ENCODE measurements at places on chromosomes 3 and 15.

GRCh38 chr3:4581920-4582611 is 88.9 kb downstream of the ITPR1 start:
- DNase-seq: no peak

DNA sequence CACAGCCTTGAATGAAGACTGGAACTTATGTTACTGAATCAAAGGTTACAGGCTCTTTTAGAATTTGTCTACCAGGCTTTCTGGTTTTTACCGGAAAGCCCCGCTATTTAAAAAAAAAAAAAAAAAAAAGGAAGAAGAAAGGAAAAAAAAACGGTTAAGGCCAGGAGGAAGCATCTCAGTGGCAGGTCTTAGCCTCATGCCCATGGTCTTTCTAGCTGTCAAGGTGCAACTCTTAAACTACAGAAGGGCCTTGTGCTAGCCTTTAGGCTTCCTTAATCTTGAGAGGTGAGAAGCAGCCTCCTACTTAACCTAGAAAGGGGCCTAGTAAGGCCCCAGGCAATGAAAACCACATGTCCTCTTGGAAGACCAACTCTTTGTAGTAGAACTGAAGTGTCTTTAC is 77.5 kb downstream of the TBC1D5 start:
- DNase-seq: no peak

- DNase-seq: no peak
Measured at GRCh38 chr3:50204804-50205412, at the start of gene SLC38A3. SLC38A3 (plus strand) TSS chr3:50205271; CDS start chr3:50214200, 8,929 bp downstream.

DNA sequence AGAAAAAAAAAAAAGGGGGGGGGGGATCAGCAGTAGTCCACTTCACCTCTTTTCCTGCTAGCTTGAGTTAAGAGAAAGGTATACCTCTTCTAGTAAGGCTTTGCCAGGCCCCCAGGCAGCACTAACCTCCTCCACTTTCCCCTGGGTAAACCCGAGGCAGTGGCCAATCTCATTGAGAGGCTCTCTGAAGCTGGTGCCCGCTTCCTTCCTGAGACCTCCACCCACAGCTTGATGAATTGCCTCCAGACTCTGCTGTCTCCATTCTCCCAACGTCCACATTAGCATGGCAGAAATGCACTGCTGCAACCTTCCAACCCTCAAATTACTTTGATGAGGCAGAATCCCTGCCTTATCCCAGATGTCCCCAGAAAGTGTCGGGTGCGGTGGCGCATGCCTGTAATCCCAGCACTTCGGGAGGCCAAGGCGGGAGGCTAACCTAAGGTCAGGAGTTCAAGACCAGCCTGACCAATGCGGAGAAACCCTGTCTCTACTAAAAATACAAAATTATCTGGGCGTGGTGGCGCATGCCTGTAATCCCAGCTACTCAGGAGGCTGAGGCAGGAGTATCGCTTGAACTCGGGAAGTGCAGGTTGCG is 15.3 kb downstream of the RLBP1 start:
- no peak for DNase-seq

DNA sequence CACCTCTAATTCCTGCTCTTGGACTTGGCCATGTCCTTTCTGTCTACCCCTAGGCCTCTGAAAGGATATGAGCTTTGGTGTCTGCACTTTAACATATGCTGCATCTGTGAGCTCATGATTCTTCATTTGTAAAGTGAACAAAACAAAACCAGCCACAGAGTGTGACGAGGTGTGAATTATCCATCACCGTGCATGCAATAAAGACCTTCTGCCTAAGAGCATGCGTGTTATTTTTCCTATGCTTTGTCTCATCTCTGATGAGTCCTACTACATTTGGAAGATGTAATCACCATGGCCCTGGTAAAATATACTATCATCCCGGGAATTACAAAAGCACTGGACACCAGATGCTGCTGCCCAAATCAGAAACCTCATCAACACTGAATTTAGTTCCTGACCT is 103.5 kb upstream of the KCNAB1 start:
- DNase-seq: no peak

DNA sequence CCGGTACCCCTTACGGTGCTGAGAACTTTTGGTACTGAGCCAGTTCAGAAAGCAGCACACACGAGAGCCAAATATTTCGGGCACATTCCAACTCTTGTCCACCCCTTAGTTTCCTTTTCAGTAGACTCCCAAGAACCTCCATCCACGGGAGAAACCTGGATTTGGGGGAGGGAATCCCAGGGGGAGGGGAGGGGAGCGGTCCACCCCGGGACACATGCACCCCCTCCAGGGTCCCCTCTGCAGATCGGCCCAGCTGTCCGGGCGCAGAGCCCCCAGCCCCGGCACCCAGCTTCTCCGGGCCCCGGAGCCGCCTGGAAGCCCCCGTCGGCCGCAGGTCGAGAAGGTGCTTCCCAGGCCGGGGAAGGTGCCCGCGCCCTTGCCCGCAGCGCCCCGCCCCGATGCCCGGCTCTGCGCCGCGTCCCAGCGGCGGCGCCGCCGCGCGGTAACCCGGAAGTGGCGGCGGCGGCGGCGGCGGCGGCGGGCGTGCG is 455 bp upstream of the ABHD17C start:
- DNase-seq: no peak

GRCh38 chr3:24714436-24714835 is 219.8 kb upstream of the THRB start:
- no peak for DNase-seq

DNA sequence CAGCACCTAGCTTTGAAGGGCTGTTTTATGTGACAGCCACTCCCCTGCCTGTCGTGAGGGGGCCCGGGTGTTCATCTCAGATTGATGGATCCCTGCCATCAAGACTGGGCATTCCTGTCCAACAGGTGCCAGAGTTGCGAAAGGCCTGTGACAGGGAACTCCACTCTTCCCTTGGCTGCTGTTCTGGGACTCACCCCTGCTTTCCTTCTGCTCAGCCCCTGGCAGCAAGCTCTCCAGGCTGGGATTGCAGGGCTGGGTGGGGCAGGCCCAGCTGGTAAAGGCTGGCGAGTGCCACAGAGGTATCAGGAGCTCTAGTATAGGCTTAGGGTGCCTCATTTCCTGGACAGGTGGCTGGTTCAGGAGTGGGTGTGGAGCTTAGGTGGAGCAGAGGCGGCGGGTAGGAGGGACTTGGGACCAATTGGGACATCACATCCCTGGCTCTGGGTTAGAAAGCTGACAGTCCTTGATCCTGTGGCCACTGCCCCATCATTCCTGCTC is at the start of gene PLA2G4B:
Gene PLA2G4B, plus strand, starts transcription at position 448 of the 498 bp plus-strand sequence. CDS start 67 bp downstream, outside the sequence.
- DNase-seq: no peak

- DNase-seq: no peak
Measured at GRCh38 chr15:48865370-48866079, 12.4 kb upstream of the EID1 start.

DNA sequence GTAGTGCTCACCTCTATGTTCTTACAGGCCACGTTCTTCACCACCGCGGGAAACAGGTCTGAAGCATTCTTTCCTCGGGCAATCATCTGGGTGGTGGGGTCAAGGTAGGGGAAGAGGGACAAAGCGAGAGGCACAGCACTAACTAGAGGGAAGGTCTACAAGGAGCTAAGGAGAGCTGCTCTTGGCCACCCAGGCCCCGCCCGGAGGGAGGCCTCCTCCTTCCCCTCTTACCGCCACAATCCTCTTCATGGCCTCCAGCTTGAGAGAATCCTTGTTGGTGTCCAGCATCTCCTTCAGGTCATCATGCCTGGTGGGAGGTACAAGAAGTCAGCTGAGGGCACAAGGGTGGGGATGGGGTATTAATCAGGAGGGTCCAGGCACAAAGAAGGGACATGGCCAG is 20.5 kb downstream of the AP3B2 start:
- DNase-seq: no peak

GRCh38 chr3:48820612-48821324 is 26.9 kb downstream of the PRKAR2A start:
- DNase-seq: no peak

GRCh38 chr3:195019335-195019734 is 251.6 kb downstream of the XXYLT1 start:
- no peak for DNase-seq

- no peak for DNase-seq
Measured at GRCh38 chr3:189502256-189502655, 128.9 kb upstream of the TP63 start.

GRCh38 chr3:158950178-158950901 is 148.5 kb downstream of the MFSD1 start:
- no peak for DNase-seq

DNA sequence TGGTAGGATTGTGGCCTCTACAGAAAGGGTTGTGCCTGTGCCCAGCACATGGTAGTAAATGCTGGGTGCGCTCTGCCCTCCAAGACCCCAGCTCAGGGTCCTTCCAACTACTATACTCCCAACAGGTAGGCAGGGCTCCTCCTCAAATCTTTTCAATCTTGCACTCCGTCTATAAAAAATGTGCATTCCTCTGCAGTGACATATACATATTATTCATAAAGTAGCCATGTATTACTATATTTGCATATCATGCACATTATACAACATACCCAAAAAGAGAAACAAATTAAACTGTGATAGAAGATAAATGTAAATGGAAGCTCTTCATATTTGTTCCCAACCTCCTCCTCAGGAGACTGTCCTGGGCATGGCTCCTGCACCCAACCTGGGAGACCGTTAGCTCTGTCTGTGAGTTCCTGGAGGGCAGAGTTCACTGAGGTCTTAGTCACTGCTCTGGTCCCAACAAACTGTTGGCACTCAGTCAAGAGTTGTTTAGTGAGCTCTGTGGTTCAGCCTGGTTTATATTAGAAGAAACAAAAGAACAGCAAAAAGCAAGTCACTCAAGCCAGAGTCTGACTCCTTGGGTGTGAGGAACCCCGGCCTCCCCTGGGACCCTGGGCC is 47.7 kb upstream of the GRIP2 start:
- DNase-seq: no peak

DNA sequence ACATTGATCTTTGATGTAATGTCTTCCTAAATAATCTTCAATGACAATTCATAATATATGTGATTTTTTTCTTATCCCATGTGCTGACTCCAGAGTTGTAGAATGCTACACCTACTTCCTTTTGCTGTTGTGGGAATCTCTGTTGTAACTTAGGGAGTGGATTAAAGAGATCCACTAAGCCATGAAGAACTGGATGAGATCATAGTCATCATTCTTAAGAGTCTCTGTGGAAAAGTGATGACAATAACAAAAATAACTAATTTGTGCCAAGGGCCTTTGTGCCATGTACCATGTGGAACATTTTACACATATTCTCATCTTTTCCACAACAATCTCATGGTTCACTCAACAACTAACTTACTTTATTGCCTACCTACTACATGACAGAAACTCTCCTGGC is 162.9 kb upstream of the PDZRN3 start:
- no peak for DNase-seq

GRCh38 chr15:47412802-47413201 is 304.5 kb upstream of the SEMA6D start:
- no peak for DNase-seq

DNA sequence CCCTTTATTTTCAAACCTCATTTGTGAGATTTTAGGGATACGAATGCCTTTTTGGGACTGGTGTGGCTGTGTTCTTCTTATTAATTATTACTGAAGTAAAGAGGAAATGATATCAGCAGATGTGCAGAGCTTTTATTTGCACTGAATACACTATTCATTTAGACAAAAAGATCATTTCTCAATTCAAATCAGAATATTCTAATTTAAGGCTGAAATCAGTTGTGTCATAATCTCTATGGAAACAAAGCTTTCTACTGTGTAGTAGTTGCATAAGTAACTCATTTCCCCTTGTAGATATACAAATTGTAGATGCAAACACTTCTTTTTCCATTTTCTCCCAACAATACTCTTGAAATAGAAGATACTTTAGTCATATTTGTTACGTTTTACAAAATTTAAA is 56.0 kb downstream of the PDE8A start:
- DNase-seq: no peak

DNA sequence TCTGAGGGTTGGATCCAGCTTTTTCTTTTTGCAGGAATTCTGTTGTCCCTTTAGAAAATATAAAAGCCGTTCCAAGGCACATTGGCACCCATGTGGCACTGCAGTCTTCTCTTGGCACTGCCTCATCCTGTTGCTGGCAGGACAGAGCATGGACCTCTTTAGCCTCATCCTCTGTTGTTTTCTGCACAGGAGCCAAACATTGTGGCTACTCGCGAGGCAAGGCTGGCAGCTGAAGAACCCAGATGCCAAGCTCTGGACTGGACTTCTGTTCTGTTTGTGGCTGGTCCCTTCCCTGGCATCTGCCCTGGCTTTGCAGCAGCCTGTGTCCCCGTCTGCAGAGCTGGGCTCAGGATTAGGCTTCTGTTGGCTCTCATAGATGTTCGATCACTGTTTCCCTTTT is 224.7 kb upstream of the TBC1D5 start:
- no peak for DNase-seq

DNA sequence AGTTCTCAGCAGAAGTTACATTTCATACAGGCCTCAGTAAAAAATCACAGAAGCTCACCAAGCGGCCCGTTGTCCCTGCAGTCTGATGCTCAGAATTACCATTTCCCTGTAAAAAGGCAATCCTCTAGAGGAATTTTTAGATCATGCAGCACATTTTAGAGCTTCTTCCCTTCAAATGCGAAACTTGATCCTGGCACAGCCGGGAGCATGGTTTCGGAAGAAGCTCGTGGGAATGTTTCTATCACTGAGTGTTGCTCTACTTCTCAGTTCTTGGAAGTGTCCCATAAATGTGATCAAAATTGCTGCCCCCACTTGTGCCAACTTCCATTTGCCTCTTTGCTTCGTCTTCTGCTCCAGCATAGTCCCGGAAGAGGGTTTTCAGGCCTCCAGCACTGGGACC is 3.8 kb upstream of the H1-8 start:
- DNase-seq: no peak

DNA sequence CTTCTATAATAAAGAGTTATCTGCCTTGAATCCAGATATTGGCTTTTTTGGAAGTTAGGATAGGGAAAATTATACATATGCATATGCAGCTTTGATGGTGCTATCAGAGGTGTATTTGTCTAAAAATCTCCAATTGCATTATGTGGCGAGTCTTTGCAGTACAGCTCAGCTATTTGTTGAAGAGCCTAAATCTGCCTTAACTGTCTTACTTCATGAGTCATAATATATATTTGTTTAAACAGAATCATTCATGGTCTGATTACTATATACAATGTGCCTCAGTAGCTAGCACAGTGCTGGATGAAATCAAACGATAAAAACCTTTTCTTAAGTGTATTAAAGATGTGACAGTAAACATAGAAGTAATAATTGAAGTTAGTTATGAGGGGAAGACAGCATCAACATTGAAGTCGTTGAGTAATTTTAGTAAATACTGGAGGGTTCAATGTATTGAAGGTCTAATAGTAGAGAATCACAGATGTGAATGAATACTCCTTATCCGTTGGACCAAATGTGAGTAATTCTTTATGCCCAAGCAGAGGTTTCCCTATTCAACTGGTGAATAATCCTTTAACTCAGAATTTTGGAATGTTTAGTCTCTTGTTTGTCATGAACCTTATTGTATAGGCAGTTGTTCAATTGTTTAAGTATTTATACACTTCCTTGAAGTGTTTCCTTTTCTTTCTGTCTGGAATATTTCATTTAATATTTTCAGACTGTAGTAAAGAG is 74.8 kb upstream of the NAALADL2 start:
- no peak for DNase-seq

DNA sequence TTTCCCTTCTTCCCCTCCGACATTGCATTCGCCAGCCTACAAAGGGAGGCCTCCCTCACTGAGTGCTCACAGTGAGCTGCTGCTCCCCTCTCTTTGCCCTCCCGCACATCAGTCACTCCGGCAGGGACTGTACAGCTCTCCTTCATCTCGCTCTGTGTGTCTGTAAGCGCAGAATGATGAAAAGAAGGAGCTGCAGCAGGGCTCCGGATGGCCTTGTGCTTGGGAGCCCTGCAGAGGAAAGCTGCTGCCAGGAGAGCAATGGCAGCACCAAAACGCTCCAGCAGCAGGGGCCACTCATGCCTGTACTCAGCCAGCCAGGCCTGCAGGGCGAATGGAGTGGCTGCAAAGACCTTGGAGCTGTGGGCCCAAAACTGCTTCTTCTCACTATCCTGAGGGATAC is 107.0 kb upstream of the NSMCE3 start:
- DNase-seq: no peak

- DNase-seq: no peak
Measured at GRCh38 chr3:194154346-194154745, 18.4 kb downstream of the HES1 start.
